ENCODE measurements at places on chromosomes 7 and 10.

GRCh38 chr10:17428351-17429097, 25.9 kb downstream of the ST8SIA6 start:
- no peak for DNase-seq

DNA sequence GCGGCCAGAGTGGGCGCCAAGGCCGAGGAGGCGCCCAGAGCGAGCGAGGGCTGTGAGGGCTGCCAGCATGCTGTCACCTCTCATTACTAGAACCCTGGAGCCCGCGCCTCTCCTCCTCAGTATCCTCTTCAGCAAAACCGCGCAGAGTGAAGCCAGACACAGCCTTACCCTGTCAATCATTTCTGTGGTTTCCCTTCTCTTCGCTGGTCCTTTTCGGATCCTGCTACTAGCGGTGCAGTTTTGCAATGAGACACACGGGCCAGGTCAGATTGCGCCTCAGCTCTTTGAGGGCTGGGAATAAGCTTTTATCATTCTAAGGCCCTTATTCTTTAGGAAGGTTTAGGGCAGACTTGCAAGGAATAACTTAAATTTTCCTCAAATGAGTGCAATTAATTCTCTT, 55.5 kb upstream of the FAM171A1 start:
- no peak for DNase-seq

DNA sequence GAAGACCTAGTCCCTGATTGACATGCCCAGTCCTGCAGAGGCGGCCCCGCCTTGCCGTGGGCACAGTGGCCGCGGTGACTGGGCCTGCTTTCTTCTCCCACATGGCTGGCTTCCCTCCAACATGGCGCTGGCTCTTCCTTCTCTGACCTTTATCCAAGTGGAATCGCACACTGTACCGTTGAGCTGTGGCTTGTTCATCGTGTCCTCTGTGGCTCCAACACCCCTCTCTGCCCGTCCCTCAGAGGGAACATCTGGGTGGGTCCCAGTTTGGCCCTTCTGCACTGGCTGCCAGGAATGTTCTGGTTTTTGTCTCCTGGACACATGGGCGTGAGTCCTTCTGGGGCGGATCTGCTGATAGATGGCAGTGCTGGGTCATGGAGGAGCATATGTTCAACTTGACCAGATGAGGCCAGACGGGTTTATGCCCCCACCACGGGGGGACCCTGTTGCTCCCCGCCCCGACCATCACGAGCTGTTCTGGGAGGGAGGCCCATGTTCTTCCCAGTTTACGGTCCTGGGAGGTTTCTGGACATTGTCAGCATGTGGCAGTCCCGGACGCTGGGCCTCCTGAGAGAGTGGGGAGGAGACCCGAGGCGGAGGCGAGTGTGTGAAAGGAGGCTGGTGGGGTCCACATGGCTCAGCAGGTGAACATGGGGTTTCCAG, 63.5 kb downstream of the LHPP start:
- DNase-seq = no peak

GRCh38 chr10:47420305-47421056, 36.4 kb upstream of the ZNF488 start:
- DNase-seq = peak; percentile 39

- no peak for DNase-seq
Observed at GRCh38 chr7:133429371-133429770, 176.5 kb downstream of the EXOC4 start.

- no peak for DNase-seq
Observed at GRCh38 chr7:132317701-132318351, 258.4 kb downstream of the PLXNA4 start.

GRCh38 chr7:25304691-25305090, 76.4 kb upstream of the NPVF start:
- DNase-seq = no peak

DNA sequence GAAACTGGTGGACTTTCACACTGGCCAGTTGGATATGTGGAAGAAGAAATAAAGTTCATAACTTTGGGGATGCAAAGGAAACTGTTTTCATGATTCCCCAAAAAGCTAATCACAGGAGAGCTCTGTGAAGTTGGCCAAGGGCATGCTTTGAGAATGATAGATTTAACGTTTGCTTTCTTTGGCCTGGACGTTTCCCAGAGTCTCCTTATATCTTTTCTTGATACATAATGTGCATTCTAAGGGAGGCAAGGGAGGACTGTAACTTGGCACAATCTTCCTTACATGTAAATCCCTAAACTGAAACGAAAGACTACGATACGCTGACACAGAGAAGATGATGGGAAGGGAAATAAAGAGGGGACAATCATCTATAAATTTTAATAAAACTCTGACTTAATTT, 176.5 kb upstream of the INHBA start:
- DNase-seq = no peak

DNA sequence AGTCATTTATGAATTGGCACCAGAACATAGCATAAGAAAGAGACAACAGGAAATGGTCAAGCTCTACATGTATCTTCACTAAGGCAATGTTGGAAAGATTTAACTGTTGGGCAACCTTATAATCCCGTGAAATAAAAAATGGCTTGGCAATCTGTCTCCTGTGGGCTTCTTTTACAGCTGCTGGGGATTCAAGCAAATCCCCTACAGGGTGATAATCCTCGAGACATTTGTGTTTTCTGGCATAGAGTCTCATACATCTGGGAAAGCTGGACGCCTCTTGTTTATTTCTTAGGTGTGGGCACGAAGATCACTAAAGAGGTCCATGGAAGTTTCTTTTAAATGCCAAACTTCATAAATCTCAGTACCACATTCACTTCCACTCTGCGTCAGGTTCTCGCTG, 82.2 kb upstream of the GPR141 start:
- DNase-seq = no peak

GRCh38 chr10:123847686-123848432, 43.7 kb downstream of the CPXM2 start:
- no peak for DNase-seq

DNA sequence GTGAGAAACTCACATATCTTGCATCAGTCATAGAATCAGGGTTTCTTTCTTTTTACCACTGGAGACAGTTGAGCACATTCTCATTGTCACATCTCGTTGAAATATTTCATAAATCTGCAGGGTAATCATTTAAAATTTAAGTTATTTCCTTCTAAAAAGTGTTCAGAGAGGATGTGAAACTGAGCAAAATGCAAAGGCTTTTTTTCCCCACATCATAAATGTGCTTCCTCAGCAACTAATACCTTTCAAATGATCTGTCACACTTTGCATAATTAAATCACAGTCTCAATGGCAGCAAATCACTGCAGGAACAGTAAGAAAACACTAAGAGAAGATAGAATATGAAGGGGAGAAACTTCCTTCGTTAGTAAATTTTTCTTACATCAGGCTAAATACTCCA, 187.5 kb downstream of the EVX1 start:
- no peak for DNase-seq

DNA sequence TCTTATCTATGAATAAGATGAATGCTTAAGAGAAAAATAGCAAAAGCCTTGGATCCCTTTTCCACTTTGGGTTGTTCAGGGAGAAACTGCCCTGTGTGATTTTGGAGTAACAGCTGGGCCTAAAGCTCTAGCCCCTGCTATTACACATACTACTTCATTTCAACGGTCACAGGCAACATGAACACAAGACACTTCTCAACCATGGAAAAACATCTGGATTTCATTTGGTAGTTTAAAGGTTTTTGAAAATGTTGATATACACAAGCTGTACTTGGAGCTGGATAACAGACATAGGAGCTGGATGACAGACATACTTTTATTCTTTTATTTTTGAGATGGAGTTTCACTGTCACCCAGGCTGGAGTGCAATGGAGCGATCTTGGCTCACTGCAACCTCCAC, 2.7 kb upstream of the CHUK start:
- no peak for DNase-seq

DNA sequence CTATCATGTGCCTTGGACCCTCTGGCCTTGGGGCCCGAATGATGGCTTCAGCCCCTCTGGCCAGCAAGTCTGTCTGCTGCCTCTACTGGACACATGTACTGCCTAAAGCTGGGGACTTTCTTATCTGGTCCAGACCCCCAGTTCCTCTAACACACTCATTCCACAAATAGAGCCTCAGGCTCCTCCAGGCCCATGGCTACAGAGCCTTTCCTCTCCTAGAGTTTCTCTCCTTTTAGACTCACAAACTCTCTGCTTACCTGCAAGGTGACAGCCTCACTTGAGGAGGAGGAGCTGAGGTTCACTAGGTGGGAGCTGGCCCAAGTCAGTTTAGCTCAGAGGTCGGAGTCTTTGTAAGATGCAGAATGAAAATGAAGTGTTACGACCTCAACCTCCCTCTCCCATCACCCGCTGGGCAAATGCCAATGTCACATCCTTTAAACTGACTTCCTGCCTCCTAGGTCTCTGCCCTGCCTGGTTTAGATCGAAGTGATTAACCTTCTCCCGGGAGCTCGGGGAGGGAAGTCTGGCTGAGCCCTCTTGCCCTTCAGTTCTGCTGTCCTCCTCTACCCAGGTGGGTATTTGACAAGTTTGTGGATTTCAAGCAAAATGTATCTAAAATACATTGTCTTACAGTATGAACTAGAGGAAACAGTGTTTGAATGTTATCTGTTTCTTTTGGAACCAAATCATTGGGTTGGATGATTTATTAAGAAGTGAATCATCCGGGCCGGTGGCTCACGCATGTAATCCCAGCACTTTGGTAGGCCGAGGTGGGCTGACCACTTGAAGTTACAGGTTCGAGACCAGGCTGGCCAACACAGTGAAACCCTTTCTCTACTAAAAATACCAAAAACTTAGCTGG, 71.9 kb upstream of the TNS3 start:
- DNase-seq = no peak

DNA sequence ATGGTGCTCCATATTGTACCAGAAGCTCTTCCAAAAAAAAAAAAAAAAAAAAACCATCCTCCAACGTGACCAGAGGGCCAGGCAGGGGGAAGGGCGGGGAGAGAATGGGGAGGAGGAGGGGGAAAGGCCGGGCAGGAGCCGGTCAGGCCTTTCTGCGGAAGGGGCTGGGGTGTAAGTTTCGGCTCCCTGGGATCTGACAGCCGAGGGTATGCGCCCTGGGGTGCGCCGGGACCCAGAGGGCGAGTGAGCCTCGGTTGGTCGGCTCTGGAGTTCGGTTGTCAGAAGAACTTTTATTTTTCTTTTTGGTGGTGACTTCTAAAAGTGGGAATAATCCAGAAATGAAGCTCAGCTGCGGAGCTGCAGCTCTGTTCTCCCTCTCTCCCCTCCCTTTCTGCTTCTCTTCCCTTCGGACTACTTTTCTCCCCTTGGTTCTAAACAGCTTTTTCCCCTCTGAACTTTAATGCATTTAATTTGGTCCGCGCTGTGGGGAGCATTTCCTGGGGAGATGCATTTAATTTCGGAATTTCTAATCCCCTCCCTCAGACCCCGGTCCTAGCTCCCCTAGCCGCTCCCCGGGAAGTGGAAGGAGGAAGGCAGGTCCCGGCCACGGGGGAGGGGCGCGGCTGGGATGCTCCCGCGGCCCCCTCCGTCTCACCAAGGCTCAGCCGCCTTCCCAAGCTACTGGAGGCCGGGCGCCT, 3.9 kb upstream of the PAX2 start:
- no peak for DNase-seq

GRCh38 chr10:28875549-28876081, 198.3 kb downstream of the BAMBI start:
- DNase-seq = no peak

DNA sequence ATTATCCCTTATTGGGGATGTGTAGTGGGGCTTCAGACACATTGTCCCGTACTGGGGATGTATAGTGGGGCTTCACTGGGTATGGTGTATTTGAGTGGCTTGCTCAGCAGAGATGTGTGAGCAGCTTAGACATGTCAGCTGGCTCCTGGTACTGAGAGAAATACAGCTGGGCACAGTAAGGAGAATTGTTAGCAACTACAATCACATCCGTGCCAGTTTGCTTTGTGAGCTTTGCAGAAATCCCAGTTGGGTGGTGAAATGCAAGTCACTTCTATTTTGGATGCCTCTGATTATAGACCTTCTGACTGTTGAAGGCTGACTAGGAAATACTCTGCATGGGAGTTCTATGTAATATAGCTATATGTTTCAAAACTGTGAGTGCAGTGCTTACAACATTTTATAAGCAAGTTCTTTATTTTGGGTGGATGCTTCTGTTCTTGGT, 10.8 kb downstream of the CCNY start:
- no peak for DNase-seq

GRCh38 chr7:69213878-69214277, 384.4 kb upstream of the AUTS2 start:
- no peak for DNase-seq

DNA sequence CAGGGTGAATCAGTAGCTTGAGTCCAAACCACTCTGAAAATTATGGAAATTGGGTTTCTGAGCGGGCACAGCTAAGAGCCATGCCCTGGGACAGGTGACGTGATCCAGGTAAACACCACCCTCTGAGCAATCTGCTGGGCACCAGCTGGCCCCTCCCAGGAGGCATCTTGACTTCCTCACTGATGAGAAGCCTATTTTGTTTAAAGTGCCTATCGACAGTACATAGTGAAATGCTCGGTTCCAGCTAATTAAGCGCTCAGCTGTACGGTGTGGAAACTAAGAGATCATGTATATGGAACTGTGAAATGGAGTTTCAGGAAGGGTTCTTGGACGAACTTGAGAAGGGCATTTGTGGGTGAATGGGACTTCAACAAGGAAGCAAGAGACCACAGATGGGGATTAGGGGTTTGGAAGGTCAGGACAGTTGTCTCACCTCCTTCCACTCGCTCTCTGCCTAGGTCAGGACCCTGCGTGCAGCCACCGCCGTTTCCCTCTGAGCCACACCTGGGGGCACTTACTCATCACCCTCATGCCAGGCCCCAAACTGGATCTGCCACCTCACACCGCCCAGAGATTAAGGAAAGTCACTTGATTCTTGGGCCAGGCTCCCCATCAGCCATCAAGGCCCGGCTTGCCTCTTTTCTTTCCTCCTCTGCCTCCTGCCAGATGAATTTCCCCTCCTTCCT, 3.2 kb downstream of the ITPRIP start:
- no peak for DNase-seq

GRCh38 chr7:16479591-16479990, 14.1 kb upstream of the SOSTDC1 start:
- DNase-seq = no peak

- DNase-seq = no peak
Observed at GRCh38 chr10:33410860-33411234, 76.4 kb upstream of the NRP1 start.
